ENCODE measurements at places on chromosomes 3 and 15. TPM values are rescaled to one million over a fixed set of nuclear protein-coding genes. Genes with fewer than 3 reads are reported as not detected.

The FLNB gene
- 115 TPM for total RNA-seq

The SAMMSON gene
- not detected for total RNA-seq

The ASB14 gene
- not detected for total RNA-seq

GRCh38 chr15:70538278-70538677 is 225.1 kb downstream of the UACA start:
- peaks cover 5% of the 10 kb centered on the region for H3K4me1 ChIP-seq
- no peak overlapping the region for H3K27ac ChIP-seq
- no peaks in the 10 kb centered on the region for H3K36me3 ChIP-seq
- no peak overlapping the region for H3K4me3 ChIP-seq

DNA sequence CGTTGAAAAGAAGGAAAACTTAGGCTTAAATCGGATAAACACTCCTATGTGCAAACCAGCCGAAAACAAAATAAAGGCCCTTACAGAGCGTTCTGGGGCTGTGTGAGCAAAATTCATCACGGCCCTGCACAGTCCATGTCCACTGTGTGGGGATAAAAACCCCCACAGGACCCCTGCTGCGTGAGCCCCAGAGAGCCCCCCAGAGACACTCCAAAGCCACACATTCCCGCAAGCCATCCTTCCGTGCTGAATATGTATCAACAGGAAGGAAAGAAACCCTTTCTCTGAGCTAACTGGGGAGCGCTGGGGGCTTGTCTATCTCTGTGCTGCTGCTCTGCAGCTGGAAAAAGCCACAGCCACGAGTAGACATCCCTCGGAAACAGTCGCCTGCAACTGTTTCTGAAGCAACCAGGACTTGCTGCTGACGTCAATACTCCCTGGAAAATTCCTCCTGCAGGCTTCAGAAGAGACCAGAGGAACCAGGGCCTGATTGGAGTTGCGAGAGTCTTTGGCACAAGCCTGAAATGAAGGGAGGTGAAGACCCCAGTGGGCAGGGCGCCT is 72.7 kb downstream of the NUP210 start:
- peaks cover 5% of the 10 kb centered on the region for H3K36me3 ChIP-seq
- peak overlapping the region; percentile 11 for H3K27ac ChIP-seq
- no peaks in the 10 kb centered on the region for H3K4me1 ChIP-seq
- no peak overlapping the region for H3K4me3 ChIP-seq
- H3K27me3 ChIP-seq, result no peaks in the 10 kb centered on the region

GRCh38 chr3:113441051-113441770 is at the start of gene CFAP44:
TSS of gene CFAP44 (minus strand) at chr3:113441493. CDS start at chr3:113433664, 7,829 bp downstream.
- H3K4me1 ChIP-seq, result no peaks in the 10 kb centered on the region
- DNase-seq, result peak; percentile 85
- peaks cover 3% of the 10 kb centered on the region for H3K36me3 ChIP-seq
- peak within 1 kb of the TSS; percentile 34 for H3K4me3 ChIP-seq

DNA sequence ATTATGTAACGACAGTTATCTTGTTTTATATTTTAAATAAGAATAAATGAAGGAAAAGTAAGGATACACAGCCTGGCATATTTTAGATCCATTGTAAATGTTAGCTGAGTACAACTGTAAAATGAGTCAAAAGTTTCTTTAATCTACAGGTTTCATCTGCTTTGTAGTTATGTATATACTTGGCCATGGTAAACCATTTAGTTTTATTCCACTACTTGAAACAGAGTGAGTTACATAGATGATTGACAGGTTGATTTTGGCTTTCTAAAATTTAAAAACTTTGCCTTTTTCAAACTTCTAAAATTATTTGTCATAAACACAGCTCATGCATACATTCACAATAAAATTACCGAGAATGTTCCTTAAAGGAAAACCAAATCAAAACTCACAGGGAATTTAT is 371.2 kb downstream of the ROBO1 start:
- no peaks in the 10 kb centered on the region for H3K36me3 ChIP-seq
- H3K4me1 ChIP-seq, result no peaks in the 10 kb centered on the region
- DNase-seq, result no peak
- no peak overlapping the region for H3K4me3 ChIP-seq
- H3K27me3 ChIP-seq, result no peaks in the 10 kb centered on the region

DNA sequence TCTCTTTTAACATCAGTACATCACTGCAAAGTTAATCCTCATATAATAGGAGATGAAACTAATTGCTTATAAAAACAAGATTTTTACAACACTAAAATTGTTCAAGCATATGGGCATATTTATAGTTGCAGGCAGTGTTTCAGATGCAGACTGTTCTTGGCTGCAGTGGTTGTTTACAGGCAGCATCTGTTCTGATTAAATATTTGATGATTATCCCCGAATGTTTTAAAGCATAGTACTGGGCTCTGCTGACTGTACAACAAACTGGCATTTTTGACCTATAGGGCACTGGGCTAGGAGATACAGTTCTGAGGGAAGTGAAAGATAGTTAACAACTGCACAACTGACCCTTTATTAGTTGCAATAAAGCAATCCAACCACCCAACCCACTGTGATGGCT is 113.6 kb downstream of the UBE3A start:
- no peaks in the 10 kb centered on the region for H3K36me3 ChIP-seq
- no peak for DNase-seq
- H3K27me3 ChIP-seq, result no peaks in the 10 kb centered on the region
- H3K4me3 ChIP-seq, result no peak overlapping the region
- H3K27ac ChIP-seq, result no peak overlapping the region
- no peaks in the 10 kb centered on the region for H3K4me1 ChIP-seq

DNA sequence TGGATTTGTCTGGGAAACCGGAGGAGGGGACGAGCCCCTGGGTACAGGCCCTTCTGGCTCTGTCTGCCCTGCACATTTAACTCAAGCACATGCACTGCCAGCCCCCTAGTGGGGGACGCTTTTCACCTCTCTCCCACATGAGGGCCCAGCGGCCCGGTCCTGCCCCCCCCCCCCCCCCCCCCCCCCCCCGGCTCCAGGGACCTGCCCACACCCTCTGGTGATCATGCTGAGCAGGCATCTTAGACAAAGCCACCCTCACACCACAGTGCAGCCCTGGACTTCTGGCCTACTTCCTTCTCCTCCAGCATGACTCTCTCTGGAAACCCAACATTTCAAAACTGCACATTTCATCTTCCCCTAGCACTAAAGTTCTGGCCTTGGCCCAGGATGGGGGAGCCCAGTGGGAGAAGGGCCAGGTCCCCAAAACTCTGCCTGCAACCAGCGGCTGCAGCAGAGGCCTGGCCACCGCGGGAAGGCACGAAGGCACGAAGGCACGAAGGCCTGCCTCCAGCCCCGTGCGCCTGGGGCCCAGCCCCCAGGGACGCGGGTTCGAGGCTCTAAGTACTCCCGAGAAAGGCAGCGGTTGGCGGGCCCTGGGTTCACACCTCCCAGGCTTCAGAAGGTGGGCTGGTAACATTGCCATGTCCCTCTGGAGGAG is 14.1 kb downstream of the KLF15 start:
- H3K4me3 ChIP-seq, result no peak overlapping the region
- H3K4me1 ChIP-seq, result peaks cover 3% of the 10 kb centered on the region
- no peak overlapping the region for H3K27ac ChIP-seq
- peaks cover 9% of the 10 kb centered on the region for H3K36me3 ChIP-seq
- H3K27me3 ChIP-seq, result no peaks in the 10 kb centered on the region

- H3K4me1 ChIP-seq, result peaks cover 26% of the 10 kb centered on the region
- H3K27ac ChIP-seq, result no peak overlapping the region
- H3K27me3 ChIP-seq, result no peaks in the 10 kb centered on the region
- no peak for DNase-seq
- H3K4me3 ChIP-seq, result no peak overlapping the region
These were observed 12.8 kb downstream of the AKAP13 start for GRCh38 chr15:85393210-85393609.

DNA sequence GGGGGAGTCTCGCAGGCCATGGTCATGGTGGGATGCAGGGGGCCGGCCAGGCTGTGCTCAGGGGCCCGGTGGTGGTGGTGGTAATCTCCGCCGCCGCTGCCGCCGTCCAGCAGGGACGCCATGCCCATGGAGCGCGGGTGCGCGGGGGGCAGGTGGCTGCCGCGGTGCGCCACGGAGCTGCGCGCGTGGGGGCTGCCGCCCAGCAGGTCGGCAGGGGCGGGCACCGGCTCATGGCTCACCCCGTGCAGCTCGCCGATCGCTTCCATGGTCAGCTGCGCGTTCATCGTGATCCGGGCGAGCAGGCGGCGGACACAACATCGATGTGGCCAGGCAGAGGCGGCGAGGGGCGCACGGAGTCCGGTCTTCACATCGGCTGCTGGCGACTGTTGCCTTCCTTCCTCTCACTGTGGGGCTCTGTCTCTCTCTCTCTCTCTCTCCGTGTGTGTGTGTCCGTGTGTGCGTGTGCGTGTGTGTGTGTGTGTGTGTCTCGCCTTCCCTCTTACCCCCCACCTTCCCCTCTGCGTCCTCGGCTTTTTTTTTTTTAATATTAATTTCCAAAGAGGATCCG is 451 bp downstream of the ONECUT1 start:
- H3K27ac ChIP-seq, result no peak overlapping the region
- peaks cover 23% of the 10 kb centered on the region for H3K4me1 ChIP-seq
- H3K4me3 ChIP-seq, result peak overlapping the region; percentile 52
- DNase-seq, result no peak

DNA sequence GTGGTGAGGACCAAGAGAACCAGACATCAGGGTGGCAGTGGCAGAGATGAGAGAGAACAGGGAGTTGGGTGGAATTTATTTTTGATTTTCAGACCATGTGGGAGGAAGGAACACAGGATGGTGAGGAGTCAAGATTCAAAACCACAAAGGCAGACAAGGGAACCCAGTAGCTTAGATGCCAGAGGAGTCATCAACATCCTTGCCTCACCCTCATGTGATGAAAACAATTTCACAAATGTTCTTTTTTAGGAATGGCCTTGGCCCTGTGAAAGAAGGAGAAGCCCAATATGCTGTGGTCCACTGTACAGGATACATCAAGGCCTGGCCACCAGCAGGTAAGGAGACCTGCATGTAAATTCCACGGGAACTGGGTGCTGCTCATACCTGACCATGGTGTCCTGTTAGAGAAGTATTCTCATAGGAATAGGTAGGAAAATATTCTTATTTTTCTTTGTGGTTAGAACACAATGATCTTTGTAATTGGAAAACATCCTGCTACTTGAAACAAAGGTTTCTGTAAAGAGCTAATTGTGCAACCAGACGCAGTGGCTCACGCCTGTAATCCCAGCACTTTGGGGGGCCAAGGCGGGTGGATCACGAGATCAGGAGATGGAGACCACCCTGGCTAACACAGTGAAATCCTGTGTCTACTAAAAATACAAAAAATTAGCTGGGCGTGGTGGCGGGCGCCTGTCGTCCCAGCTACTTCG is 110.0 kb downstream of the ARNT2 start:
- no peak for DNase-seq
- no peak overlapping the region for H3K27ac ChIP-seq
- H3K36me3 ChIP-seq, result no peaks in the 10 kb centered on the region
- no peaks in the 10 kb centered on the region for H3K4me1 ChIP-seq
- H3K27me3 ChIP-seq, result no peaks in the 10 kb centered on the region

GRCh38 chr3:12356996-12357395 is 68.1 kb downstream of the PPARG start:
- no peak for DNase-seq
- H3K36me3 ChIP-seq, result no peaks in the 10 kb centered on the region
- H3K27me3 ChIP-seq, result no peaks in the 10 kb centered on the region
- no peaks in the 10 kb centered on the region for H3K4me1 ChIP-seq
- H3K4me3 ChIP-seq, result no peak overlapping the region
- H3K27ac ChIP-seq, result no peak overlapping the region

DNA sequence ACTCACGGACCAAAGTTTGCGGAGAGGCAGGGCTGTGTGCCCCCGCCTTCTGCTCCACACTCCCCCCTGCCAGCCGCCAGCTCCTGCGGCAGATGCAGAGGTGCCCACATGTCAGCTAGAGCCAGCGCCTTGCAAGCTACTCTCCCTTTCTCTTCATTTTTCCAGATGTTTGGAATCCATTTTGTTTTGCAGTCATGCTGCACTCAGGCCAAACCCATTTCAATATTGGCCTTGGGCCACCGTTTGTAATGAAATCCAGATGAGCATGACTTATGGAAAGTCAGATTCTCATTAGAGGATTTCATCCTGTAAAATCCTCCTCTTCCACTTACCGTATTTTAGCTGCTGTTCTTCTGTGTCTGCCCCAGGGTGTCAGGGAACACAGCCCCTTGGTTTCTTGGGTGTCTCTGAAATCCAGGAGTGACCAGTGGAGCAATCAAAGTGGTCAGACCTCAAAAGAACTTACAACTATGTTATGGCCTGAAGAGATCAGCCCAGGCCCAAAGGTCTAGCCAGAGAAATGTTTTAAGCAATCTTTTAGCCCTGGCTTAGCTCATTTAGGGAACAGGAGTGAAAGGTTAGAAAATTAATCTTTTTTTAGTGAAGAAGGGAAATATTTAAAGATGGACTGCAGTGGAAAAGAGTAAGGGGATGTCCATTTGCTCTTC is 65.8 kb downstream of the AAGAB start:
- H3K4me3 ChIP-seq, result no peak overlapping the region
- H3K27ac ChIP-seq, result peak overlapping the region; percentile 76
- no peaks in the 10 kb centered on the region for H3K27me3 ChIP-seq
- H3K36me3 ChIP-seq, result peaks cover 47% of the 10 kb centered on the region
- DNase-seq, result no peak
- H3K4me1 ChIP-seq, result peaks cover 38% of the 10 kb centered on the region

DNA sequence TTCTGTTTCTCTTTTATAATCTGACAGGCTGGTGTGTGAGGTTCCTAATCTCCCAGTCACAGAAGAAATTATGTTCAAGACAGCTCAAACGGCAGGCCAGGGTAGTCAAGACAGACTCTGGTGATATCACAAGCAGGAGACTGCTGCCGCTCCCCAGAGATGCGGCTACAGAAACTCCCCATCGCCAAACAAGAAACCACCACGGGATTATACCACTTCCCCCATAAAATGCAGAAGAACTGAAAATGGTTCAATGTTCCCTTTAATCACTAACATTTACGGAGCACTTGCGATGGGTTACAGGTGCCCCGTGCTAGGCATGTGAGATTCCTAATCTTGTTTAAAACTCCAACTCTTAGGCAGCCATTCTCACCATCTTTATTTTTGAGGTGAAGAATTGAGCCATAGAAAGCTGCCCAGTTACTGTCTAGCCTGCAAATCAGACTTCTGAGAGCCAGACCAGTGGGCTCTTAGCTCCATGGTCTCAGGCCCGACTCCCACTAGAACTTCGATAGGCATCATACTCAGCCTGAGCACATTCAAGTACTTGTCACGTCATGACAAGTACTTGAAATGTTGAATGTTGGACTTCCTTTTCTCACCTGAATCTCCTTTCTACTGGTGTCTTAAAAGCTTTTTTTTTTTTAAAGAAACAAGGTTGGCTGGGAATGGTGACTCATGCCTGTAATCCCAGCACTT is 58.4 kb downstream of the TBC1D2B start:
- DNase-seq, result no peak
- peaks cover 79% of the 10 kb centered on the region for H3K36me3 ChIP-seq
- peaks cover 39% of the 10 kb centered on the region for H3K4me1 ChIP-seq
- H3K27ac ChIP-seq, result peak overlapping the region; percentile 70
- H3K4me3 ChIP-seq, result no peak overlapping the region

- H3K4me3 ChIP-seq, result no peak overlapping the region
- H3K27ac ChIP-seq, result no peak overlapping the region
- no peaks in the 10 kb centered on the region for H3K36me3 ChIP-seq
- no peaks in the 10 kb centered on the region for H3K27me3 ChIP-seq
These were observed 14.2 kb downstream of the ATXN7 start for GRCh38 chr3:63877737-63878393.

GRCh38 chr3:64190517-64191515 is 34.5 kb downstream of the PRICKLE2 start:
- no peaks in the 10 kb centered on the region for H3K36me3 ChIP-seq
- peaks cover 22% of the 10 kb centered on the region for H3K4me1 ChIP-seq
- H3K27me3 ChIP-seq, result no peaks in the 10 kb centered on the region
- H3K4me3 ChIP-seq, result no peak overlapping the region
- no peak overlapping the region for H3K27ac ChIP-seq
- DNase-seq, result no peak

Data from upper lobe of right lung (tissue), 1 donor.